T-helper 2 cell (primary cell): ENCODE measurements at places on chromosomes 1 and 21.

DNA sequence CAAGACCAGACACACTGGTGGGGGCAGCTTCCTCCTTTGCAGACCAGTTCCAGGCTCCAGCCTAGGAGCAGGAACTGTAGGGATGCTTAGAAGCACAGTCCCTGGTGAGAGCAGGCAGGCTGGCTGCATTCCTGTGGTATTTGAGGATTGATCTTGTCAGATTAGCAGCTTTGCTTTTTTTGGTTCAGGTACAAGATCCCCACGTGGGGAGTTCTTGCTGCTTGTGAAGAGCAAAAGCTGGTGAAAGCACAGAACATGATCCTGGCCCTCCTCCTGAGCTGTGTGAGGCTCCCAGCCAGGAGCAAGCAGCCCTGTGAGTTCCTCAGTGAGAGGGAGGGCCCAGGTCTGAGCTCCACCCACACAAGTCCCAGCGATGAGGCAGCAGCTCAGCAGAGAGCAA is 75.3 kb upstream of the ARTN start:
- DNase-seq, result no peak

DNA sequence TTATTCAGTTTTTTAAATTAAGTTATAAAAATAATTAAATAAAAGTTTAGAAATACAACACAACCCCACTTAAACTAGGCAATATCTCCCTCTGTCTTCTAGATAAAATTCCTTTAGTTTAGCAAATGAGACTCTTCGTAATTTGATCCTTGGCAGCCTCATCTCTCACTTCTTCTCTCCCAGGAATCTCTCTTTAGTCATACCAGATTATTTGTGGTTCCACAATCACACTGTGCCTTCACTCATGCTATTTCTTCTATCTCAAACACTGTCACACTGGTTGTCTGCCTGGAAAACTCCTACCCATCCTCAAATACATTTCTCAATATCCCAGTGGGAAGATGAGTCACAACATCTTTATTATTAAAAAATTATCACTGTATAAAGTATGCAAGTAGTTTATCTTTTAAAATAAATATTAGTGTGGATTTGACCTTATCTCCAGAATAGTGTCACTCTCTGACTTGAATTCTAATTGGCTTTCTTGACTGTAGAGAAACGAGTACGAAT is 195.5 kb downstream of the KCNH1 start:
- DNase-seq, result no peak

GRCh38 chr1:151547119-151547899 is 7.2 kb downstream of the TUFT1 start:
- no peak for DNase-seq

DNA sequence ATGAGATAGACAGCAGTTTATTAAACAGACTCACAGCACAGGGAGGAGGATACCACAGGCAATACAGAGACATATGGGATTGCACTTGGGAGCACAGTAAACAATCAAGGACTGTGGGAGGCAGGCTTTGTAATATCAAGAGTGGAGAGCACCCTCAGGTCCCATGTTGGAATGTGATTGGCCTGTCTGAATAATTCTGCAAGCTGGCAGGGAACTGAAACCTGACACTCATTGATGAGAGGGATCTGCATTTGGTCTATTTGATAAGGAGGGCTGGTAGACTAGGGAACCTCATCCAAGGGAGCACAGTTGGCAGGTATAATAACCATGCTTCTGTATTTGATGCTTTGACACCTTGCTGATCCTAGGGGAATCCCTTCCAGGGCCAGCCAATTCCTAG is 69.9 kb upstream of the PRMT6 start:
- DNase-seq, result no peak

GRCh38 chr1:68438310-68438709 is 11.4 kb downstream of the RPE65 start:
- no peak for DNase-seq

DNA sequence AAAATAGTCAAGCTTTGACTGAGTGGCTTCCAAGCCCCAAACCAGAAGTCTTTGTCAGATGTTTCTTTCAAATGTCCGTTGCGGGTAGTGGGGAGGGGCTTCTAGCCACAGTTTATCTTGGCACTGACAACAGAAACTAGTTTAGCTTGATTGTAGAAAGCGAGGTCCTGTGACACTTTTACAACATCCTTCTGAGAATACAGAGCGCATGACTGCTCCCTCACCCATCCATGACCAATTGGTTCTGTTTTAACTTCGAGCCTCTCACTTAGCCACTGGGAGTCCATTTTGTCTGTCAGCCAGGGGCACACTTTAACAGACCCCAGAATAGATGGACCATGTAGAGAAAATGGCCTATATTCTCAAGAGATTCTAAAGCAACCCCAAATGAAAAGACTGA is 199.2 kb upstream of the ST6GALNAC5 start:
- no peak for DNase-seq

GRCh38 chr21:42746240-42746592 is 92.8 kb downstream of the PDE9A start:
- DNase-seq, result no peak

GRCh38 chr1:87830432-87830978 is 501.8 kb downstream of the LMO4 start:
- no peak for DNase-seq

DNA sequence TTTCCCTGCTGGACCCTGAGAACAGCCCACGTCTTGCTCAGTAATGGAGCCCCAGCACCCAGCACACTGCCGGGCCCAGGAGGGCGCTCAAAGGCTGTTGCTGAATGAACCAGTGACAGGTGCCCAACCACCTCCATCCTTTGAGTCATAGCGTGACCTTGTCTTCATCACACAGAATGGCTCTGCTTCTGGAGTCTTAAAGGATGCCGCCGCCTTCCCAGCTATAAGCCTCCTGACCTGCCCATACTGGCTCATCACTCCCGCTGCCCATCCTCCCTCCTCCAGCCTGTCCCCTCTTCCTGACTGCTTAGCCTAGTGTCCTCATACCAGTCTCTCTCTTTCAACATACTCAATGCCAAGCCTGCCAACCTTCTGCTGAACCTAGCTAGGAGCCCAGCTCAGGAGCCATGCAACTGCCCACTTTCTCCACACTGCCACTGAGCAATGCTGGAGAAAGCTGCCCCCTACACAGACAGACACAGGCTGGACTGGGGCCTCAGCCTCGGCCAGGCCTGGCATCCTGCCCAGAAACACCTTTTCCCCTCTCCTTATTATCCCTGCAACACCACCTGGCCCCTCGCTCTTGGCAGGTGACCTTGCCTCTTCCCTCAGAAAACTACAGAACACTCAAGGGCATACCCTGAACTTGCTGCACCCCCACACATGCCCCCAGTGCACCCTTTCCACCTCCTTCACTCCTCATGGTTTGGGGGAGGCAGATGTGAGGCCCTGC is 14.1 kb downstream of the TTC39A start:
- no peak for DNase-seq

DNA sequence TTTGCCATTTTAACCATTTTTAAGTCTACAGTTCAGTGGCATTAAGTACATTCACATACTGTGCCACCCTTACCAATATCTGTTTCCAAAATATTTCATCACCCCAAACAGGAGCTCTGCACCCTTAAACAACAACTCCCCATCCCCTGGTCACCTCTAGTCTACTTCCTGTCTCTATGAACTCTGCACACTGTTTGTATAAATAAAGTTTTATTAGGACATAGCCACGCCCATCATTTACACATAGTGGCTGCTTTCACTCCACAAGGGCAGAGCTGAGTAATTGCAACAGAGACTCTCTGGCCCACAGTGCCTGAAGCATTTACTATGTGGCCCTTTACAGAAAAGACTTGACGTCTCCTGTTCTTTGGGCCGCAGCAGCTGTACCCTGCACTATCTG is 30.1 kb downstream of the KCNAB2 start:
- no peak for DNase-seq

DNA sequence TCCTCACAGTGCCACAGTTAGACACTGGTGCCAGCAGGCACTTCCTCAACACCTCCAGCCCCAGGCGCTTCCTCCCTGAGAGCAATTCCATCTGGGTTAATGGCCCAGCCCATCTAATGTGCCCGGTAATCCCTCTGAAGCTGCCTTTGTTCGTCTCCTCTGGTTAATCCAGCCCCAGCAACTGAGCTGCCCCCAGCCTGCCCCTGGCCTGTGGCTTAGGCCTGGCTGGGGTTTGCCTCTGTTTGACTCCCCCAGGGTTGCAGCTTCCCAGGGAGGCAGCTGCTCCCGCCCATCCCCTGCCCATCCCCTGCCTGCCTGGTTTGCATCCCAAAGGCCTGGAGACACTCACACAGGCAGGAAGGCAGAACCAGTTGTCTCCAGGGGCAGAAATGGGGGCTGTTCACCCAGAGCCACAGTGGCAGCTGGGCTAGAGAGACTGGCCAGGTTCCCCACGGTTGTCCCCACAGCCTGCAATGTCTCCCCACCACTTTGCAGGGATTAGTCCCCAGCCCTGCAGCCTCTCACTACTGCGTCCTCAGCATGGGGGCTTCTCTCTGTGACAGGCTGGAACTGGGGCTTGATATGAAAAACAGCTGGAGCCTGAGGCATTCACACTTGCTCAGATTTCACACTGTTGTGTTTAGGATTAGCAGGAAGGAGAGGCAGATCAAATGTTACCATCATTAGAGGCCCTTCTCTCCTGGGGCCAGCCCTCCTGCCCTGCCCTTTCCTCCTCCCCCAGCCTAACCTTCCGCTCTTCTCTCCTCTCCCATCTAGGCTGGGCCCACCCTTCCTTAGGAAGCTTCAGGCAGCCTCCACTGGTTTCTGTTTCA is 120.2 kb downstream of the TLR5 start:
- no peak for DNase-seq

- DNase-seq, result no peak
Observed at GRCh38 chr1:13514821-13515220, 1.0 kb upstream of the LRRC38 start.

DNA sequence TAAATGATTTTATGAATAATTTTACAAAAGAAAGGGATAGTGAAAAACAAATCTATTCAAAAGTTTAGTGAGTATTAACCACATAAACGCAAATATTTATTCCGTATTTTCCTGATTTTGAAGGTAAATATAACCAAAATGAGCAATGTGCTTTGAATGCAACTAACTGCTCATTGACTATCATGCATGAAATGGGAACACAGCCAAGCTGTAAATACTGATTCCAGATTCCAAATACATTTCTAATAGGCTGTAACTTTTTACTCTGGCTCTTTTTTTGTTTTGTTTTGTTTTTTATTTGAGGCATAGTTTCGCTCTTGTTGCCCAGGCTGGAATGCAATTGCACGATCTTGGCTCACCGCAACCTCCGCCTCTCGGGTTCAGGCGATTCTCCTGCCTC is 41.8 kb downstream of the SELENOF start:
- no peak for DNase-seq

- DNase-seq, result no peak
Observed at GRCh38 chr1:64315402-64315801, 112.0 kb downstream of the UBE2U start.

GRCh38 chr1:155485945-155486344 is 76.7 kb downstream of the ASH1L start:
- DNase-seq, result no peak

DNA sequence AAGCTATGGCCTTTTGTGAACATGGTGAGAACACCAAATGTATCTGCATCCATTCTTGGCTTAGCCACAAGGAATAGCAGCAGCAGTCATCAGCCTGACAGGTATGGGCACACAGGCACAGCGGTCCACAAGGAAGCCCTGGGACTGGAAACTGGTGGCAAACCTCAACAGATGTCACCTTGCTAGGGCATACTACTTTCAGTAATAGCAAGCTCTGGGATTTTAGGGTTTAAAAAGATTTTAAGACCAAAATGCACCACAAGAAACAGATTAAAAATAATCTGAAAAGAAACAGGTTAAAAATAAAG is 9.7 kb upstream of the CADM3 start:
- DNase-seq, result no peak

GRCh38 chr1:60171801-60172200 is 98.2 kb upstream of the C1orf87 start:
- no peak for DNase-seq
